Nephron progenitor cell (in vitro differentiated cells): ENCODE measurements at places on chromosomes 2 and 18.
A peak's percentile ranks its signal among the peaks of the same experiment; 100 is the strongest.

DNA sequence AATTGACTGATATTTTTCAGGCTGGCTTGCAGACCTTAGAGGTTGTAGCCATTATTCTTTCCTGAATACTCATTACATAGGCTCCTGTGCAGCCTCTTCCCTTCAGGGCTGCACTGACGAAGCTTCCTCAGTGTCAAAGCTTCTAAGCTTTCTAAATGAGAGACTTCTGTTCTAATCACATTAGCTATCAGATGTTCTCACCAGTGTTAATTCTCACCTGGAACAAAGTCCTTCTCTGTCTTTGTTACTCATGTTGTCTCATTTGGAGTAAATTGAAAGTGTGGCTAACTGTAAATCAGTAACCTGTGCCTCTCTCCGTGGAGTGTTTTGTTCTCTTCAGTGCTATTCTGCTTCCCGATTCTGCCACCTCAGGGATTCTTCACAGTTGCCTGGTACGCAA is 76.9 kb downstream of the MC4R start:
- no peak for DNase-seq

- no peak for DNase-seq
Measured at GRCh38 chr2:55269645-55269990, 587 bp upstream of the MTIF2 start.

- DNase-seq = no peak
Measured at GRCh38 chr2:160482673-160483072, 10.9 kb downstream of the RBMS1 start.

DNA sequence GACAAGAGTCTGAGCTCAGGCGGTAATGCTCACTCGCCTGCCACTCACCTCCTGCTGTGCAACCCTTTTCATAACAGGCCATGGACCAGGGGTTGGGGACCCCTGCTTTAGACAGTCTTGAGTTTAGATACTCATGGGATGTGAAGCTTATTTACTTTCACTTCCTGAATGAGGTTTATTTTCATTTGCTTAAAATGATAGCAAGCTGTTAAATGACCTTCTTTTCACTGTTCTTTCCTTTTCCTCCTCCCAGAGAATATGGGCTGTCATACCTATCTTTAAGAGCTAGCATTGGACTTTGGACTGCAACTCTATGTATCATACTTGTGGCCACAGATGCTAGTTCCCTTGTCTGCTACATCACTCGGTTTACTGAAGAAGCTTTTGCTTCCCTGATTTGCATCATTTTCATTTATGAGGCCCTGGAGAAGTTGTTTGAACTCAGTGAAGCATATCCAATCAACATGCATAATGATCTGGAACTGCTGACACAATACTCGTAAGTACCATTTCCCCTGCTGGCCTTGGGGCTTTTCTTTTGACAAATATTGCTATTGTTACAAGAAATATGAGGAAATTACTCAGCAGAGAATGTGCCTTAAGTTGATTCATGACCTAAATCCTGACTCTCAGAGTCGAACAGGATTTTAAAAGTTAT is 168.5 kb downstream of the DPP4 start:
- no peak for DNase-seq

DNA sequence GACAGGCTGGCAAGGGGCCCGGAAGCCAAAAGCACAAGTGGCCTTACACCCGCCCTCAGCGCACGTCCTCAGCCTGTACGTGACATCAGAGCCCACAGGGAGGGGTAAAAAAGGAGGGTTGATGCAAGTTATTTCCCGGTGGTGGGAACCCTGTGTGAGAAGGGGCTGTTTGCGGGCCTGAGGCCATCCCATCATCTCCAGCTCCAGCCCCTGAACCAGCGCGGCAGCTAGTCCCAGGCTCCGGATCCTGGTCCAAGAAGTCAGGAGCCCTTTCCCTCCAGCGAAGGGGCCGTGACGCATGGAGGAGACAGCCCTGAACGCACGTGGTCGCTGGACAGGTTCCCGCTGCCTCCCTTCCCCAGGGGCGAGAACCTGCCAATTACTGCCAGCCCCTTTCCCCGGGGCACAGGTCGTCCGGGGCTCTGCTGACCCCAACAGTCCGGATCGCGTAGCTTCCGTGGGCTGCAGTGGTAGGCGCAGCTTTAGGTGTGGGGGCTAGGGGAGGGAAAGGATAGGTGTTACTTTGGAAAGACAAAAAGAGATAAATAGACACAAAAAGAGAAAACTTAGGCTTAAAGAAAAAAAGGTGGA is 1.3 kb upstream of the LRP2 start:
- peak; percentile 45 for DNase-seq

GRCh38 chr18:36947820-36948348 is 119.0 kb downstream of the KIAA1328 start:
- no peak for DNase-seq

- DNase-seq = no peak
Measured at GRCh38 chr18:39318462-39318861, 1752.9 kb upstream of the CELF4 start.

GRCh38 chr2:39508198-39508597 is 71.1 kb upstream of the MAP4K3 start:
- no peak for DNase-seq

GRCh38 chr2:182499706-182500470 is 73.1 kb upstream of the PDE1A start:
- no peak for DNase-seq

DNA sequence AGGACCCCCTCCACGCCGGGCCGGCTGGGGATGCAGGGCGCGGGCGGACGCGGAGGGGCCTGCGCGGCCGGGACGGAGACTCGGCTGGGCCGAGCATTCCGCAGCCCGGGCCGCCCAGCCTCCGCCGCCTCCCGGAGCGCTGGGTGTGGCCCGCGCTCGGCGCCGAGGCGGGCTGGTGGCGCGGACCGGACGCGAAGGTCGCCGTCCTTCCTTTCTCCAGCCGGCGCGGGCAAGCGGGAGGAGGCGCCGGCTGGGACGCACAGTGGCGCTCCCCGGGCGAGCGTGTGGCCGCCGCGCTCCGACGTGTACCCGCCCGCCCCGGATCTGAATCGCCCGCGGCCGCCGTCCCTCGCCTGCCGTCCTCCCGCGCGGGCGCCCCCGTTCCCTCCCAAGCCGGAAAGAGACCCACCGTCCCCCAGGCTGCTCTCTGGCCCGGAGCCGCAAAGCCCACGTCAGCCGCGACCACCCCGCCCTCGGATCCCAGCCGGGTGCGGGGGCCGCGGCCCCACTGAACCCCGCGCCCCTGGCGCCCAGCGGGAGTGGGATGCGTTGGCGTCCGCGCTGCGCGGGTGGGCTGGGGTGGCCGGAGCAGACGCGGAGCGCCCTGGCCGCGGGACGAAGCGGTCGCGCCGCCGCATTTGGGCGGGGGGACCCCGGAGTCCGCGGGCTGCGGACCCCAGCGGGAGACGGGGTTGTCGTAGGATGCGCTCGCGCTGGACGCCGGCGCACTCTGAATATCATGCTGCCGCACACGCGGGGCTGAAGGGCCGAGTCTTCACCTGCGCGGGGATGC is 634 bp downstream of the SPATS2L start:
- peak; percentile 65 for DNase-seq

- DNase-seq = no peak
Measured at GRCh38 chr18:56647071-56647470, 4.1 kb upstream of the WDR7 start.

DNA sequence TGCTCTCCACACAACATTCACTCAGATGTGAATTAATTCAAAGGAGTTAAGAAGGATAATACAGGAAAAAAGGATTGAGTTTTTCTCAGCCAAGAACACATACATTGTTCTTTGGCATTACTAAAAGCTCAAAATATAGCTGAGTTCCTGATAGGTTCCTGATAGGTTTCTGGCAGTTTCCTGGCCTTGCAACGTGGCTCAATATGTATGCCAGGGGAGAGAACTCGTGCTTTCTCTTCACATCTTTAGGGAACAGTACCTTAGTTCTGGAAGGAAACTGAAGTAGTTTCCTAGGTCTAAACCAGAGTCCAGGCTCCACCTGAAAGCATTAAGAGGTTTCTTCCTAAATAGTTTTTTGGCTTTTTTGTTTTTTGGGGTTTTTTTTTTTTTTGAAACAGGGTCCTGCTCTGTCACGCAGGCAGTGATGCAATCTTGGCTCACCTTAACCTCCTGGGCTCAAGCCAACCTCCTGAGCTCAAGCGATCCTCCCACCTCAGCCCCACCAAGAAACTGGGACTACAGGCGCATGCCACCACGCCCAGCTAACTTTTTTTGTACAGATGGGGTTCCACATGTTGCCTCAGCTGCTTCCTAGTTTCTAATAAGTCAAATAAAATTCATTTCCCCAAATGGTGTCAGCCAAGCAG is 42.8 kb downstream of the ESCO1 start:
- no peak for DNase-seq

DNA sequence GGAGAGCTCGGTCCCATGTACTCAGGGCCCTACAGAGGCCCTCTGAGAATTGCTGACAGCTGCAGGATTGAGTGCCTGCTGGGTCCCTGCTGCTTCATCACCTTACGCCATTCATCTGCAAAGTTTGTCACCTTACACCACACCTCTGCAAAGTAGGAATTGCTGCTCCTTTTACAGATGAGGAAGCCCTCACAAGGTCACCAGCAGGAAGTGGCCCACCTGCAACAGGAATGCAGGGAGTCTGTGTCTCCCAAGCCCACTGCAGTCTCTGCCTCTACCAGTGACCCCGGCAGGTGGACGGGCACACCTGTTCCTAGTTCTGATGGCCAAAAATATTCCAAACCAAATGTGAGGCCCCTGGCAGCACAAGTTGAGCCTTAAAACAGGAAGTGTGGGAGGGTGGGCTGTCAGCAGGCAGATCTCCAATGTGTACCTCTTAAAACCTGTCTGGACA is 441.4 kb downstream of the NBAS start:
- no peak for DNase-seq

DNA sequence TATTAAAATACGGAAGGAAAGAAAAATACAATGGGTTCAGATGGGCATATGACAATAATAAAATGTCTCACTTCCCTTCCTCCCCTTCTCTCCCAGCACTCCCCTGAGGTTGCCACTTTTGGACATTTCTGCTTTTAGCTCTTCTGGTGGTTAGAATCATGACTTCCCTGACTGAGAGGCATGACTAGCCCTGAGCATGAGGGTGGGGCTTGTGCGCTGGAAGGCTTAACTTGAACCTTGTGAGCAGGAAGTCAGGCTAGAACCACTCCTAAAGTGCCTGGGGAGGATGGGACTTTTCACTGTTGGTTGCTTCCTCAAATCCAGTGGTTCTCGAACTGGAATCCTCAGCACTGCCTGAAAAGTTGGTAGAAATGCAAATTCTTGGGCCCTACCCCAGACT is 19.7 kb upstream of the ARHGAP25 start:
- DNase-seq = no peak

DNA sequence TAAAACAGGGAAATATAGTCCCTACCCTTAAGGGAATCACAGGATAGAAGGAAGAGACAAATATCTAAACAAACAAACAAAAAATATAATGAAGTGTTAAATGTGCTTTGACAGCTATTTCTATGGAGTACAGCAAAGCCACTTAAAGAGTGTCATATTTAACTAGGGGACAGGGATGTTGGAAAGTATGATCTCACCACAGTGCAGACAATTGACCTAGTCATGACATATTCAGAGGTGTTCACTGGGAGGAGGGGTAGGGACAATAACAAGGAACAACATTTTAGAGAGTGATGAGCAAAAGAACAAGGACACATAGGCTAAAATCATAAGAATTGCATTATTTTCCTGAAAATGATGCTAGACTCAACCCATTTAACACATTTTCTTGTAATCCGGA is 107.5 kb downstream of the TMEM163 start:
- DNase-seq = no peak

- DNase-seq = no peak
Measured at GRCh38 chr2:233380132-233380895, 26.0 kb downstream of the DGKD start.

- DNase-seq = peak; percentile 40
Measured at GRCh38 chr2:96505231-96505889, at the start of gene NEURL3. TSS of gene NEURL3 (minus strand) at chr2:96505357. CDS start at chr2:96505286, 71 bp downstream.

GRCh38 chr2:177852389-177852788 is 220.2 kb downstream of the PDE11A start:
- no peak for DNase-seq

DNA sequence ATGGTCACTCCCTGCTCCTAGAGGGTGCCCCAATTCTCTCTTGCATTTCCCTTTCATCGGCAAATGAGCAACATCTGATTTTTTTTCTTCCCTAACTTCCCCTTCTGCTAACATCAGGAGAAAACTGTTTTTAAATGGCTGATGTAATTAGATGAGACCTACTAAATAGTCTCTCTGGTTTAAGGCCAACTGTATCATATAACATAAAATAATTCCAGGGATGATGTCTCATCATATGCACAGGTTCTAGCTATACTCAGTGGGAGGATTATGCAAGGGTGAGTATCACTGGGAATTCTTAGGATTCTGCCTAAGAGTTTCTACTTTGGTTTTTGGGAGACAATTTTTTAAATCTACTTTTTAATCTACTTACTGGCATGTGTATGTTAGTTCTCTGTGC is 193.4 kb downstream of the PARD3B start:
- no peak for DNase-seq

DNA sequence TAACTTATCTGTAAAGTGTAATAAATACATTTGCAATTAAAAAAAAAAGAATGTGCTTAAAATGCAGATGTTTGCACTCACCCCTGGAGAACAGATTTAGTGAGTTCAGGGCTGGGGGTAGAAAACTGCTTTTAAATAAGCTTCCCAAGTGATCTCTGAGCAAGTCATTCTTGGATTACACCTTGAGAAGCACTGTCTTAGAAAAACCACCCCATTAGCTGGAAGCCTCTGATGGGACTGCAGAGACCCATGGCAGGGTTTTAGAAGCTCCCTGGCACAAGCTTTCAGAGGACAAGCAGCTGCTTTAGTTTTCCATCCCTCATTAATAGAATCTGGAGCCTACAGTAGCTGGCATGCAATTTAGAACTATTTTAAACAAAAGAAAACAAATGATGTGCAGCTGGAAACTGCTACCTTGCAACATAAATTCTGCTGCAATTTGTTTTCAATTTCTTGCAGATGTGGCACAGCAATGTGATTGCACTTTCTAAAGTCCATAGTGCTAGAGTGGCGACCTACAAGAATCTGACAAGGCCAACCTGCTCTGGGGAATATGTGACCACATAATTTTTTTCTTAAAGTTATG is 141.5 kb downstream of the CDC42EP3 start:
- no peak for DNase-seq

DNA sequence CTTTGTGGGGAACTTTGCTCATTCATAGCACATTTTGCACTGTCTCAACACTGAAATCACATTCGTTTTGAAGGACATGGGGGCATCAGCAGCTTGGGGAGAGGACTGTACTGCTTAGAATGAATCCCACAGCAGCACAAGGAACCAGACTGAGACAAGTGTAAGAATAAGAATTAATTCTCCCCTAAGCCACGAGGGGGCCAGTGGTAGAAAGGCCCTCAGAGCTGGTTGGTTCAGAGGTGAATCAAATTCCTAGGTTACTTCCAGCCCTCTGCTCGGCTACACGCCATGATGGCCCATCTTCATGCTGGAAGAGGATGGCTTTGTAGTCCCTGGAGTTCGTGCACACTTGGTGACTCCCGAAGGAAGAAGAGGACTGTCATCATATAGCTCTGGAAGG is 12.0 kb upstream of the MC5R start:
- no peak for DNase-seq

- DNase-seq = no peak
Measured at GRCh38 chr2:232795920-232796319, 19.6 kb upstream of the KCNJ13 start.
